Non-pigmented ciliary epithelial cell (primary cell): ENCODE measurements at places on chromosomes 4 and X.
A peak's percentile ranks its signal among the peaks of the same experiment; 100 is the strongest.

GRCh38 chrX:121128925-121129877, 81.8 kb downstream of the GLUD2 start:
- DNase-seq = no peak

- DNase-seq = peak; percentile 44
Observed at GRCh38 chr4:176549161-176549865, 229.5 kb downstream of the SPCS3 start.

DNA sequence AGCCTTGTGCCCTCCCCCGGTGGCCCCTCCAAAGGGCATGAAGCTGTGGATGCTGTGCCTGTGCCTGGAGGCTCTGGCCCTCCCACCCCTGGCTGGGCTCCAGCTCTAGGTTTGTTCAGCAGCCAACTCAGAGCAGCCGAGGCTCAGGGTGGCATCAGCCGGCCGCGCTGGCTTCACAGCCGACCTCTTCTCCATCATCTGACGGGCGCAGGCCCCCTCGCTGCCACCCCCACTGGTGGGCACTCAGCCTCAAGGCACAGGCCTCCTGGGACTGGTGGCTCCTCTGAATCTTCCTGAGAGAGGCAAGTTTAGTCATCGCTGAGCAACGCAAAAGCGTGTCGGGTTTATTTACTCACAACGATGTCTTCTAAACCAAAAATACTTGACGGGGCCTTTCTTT, 46.0 kb downstream of the PCGF3 start:
- DNase-seq = no peak

- DNase-seq = no peak
Observed at GRCh38 chr4:147570616-147571015, 46.6 kb upstream of the TMEM184C start.

- DNase-seq = no peak
Observed at GRCh38 chr4:150123087-150123486, 44.8 kb downstream of the DCLK2 start.

GRCh38 chr4:4512282-4512681, 29.6 kb downstream of the STX18 start:
- DNase-seq = no peak

DNA sequence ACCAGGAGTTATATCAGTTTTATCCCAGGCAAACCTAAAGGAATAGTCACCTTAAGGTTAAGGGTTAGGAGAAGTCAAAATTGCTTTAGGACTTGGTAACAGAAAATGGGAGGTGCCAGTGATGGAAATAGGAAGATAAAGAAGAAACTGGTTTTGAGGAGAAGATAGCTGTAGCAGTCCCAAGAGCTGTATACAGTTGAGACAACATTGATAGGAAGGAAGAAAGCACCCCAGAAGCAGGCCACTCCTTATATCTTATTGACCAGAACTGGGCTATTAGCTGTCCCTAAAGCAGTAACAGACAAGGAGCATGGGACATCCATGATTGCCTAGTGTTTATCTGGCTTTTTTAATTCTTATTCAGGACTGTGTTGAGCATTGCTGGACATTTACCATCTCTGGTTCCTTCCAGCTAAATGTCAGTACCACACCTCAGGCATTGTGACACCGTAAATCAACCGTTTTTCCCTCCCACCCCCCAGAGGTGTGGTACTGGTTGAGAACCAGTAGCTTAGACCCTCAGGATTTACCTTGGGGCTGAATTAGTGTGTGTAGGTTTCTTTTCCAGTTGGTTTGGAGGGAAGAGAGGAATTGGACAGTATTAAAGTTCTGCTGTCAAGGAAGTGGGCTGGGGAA, 2.0 kb upstream of the PGRMC2 start:
- DNase-seq = no peak

- no peak for DNase-seq
Observed at GRCh38 chr4:33054656-33055196, 2334.6 kb downstream of the PCDH7 start.
